ENCODE measurements at places on chromosomes 11 and 22. TPM values are rescaled to one million over a fixed set of nuclear protein-coding genes. Genes with fewer than 3 reads are reported as not detected.

The BACE1 gene
- 40.5 TPM for total RNA-seq

The OR51B5 gene
- not detected for total RNA-seq

The SMIM38 gene
- total RNA-seq, result not detected

The EMID1 gene
- not detected for total RNA-seq

The PIH1D2 gene
- total RNA-seq, result 0.86 TPM

The FXYD6 gene
- total RNA-seq, result not detected

The HORMAD2 gene
- total RNA-seq, result not detected

The BLID gene
- 4.1 TPM for total RNA-seq

The OTOG gene
- not detected for total RNA-seq

GRCh38 chr22:45324311-45324711, 14.6 kb downstream of the FAM118A start:
- no peak for DNase-seq

GRCh38 chr11:122883646-122883979, 1.1 kb downstream of the JHY start:
- DNase-seq, result no peak

DNA sequence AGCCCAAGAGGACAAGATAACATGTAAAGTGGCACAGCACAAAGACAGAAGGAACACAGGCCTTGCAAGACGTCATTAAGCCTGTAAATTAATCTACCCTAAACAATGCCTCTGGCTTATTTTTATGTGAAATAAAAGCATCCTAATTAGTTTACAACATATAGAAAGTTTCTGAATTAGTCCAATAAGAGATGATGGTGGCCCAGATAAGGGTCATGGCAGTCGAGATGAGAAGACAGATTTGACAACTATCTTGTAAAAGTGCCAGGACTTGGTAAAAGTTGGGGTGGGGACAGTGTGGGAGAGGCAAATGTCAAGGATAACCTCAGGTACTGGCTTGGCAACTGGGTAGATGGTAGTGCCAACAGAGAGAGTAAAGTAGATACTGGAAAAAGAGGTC, 13.6 kb downstream of the XRRA1 start:
- DNase-seq, result no peak

DNA sequence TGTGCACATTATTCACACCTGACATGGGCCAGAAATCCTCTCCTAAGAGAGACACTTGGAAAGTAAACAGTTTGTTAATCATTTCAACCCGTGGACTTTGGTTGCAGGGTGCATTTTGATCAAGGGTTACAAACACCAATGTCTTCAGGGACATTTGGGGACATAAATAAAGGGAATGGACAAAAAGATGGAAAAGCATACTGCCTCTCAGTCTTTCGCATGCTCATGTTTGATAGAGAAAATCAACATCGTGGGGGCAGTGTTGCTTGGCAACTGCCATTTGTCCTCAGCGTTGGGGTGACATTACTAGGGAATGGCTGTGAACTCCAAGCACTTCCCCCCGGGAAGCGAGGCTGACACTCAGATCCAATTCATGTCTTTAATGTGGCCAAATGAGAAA, 114.7 kb upstream of the OR4B1 start:
- no peak for DNase-seq

DNA sequence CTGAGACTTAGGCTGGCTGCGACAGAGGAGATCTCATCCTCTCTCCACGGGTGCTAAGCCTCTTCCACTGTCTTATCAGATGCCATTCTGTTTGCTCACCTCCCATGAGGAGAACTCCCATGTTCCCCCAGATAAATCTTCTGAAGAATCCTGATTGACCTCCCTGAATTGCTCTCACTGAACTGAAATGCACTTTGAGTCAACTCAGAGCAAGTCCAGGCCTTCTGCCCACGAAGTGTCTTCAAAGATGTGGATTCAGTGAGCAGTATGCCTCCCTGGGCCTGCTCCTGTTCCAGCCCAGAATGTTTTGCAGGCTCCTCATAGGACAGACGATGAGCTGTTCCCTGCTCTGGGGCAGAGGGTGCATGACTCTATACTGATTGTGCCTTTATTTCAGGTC, 17.4 kb downstream of the TUB start:
- peak; percentile 89 for DNase-seq

DNA sequence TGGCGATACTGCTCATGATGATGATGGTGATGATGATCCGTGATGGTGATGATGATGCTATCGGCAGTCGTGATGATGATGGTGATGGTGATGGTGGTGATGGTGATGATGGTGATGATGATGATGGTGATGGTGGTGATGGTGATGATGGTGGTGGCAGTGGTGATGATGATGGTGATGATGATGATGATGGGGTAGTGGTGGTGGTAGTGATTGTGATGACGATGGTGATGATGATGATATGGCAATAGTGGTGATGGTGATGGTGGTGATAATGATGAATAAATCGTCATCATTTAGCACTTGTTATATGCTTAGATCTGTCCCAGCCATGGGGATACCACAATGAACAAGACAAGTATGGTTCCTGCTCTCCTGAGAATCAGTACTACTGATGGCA, 39.2 kb downstream of the SMIM38 start:
- DNase-seq, result no peak

DNA sequence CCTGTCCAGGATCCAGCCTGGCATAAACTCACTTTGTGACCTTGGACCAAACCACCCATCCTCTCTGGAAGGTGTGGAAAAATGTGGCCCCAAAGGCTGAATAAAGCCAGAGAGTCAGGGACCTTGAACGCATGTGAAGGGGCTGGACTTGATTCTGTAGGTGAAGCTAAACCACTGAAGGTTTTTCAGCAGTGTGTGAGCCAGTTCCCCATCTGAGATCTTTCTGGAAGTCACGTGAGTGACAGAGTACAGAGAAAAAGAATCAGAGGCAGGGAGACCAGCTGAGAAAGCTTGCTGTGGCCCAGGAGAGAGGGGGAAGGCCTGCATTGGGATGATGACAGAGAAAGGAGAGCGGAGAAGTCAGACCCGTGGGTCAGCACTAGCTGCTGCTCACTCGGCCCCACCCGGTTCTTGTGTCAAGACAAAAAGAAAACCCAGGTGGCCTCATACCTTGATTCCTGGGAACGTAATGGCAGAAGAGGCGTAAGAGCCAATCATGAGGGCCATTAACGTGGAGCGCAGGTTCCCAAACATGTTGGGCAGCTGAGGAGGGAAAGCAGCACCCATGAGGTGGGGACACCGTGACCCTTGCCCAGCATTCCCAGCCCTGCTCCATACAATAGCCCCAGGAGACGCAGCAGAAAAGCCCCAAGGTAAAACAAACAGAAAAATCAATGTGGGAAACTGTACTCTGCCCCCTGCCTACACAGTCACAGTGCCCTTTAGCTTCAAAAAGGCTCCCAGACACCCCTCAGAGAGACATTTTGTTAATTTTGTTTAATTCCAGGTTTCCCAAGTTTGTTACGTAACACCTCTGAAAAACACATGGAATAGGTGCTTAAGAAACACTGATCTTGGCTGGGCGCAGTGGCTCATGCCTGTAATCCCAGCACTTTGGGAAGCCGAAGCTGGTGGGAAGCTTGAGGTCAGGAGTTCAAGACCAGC, 17.9 kb downstream of the SLC43A1 start:
- no peak for DNase-seq

- DNase-seq, result no peak
Measured at GRCh38 chr11:33608386-33608785, 92.2 kb downstream of the C11orf91 start.

GRCh38 chr11:45052361-45052760, 94.1 kb upstream of the PRDM11 start:
- DNase-seq, result peak; percentile 16

- DNase-seq, result no peak
Measured at GRCh38 chr11:57476047-57476756, 15.9 kb downstream of the RTN4RL2 start.

- no peak for DNase-seq
Measured at GRCh38 chr11:45155627-45156180, 9.3 kb downstream of the PRDM11 start.

- DNase-seq, result no peak
Measured at GRCh38 chr22:46448333-46448732, 89.1 kb downstream of the CELSR1 start.

DNA sequence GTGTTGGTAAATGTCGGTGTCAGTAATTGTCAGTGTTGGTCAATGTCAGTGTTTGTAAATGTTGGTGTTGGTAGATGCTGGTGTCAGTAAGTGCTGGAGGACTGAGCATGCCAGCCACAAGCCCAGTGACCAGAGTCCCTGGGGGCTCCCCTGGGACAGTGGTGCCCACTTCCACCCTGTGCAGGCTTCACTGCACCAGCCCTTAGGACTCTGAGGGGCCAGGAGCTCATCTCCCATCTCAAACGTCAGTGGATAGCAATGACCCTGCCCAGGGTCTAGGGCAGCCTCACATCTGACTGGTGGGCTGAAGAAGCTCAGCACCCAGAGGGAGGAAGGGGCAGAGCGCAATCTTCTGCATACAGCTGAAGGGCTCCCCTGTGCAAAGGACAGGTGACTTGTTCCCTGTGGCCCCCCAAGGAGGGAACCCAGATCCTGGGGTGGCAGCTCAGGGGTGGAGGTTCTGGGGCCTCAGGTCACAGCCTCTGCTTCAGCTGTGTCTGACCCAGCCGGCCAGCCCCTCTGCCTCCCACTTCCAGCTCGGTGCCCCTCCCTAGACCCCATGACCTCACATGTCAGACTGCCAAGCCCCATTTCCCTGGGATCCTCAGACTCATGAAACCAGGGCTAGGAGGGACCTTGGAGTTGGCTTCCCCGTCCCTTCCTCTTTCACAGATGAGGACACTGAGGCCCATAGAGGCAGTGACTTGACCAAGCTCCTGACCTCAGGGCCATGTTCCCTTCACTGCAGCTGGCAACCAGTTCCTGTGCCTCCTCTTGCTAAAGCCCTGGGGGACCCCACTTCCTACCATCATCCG, 138.4 kb downstream of the CRYBB2 start:
- DNase-seq, result no peak

GRCh38 chr11:100469835-100470234, 217.3 kb upstream of the ARHGAP42 start:
- DNase-seq, result no peak

DNA sequence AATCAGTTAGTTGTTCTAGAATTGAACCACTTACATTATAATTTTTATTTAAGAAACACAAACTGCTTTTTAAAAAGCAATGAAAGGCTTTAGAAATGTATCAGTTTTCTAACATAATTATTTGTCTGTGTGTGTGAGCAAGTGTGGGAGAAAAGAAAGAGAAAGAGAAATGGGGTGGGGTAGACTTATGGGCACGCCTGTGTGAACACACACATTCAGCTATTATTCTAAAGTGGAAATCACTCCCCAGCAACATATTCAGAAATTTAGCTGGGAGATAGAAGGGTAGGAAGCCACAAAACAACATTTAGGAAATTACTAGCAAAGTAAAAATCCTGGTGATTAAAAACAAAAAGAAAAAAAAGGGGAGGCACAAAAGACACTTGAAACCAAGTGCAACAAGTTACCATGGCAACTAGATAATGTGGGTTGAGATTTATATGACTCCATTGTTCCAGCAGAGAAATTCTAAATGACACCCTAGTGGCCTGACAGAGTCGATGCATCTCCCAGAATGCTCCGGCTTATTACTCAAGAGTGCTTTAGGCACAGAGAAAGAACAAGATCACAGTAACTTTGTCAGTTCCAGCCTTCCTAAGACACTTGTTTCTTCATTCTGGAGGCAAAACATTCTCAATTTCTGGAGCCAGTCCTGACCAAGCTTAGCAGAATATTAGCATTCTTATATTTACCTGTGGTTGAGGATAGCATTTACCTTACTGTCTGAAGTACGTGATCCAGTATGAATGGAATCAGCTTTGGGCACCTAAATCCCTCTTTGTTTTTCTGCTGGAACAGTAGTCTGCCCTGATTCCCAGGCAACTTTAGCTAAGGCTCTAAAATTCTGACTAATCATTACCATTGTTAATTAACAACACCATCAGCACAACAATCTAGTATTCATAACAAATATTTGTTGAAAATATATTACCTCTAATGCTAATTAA, 444.4 kb downstream of the DLG2 start:
- peak; percentile 57 for DNase-seq

Data from GM23248 (cell line).